Stimulated activated CD4-positive, alpha-beta T cell treated with anti-CD3 and anti-CD28 coated beads, Interleukin-15, amount 100 ng/mL, for 1 hour (primary cell): ENCODE measurements at places on chromosomes 7 and 10.

GRCh38 chr10:36202881-36203280 lies 560.8 kb upstream of the FZD8 start:
- DNase-seq = no peak

GRCh38 chr7:90592033-90592432 lies 4.1 kb upstream of the CDK14 start:
- DNase-seq = no peak

- no peak for DNase-seq
These were observed 52.2 kb upstream of the SEC61G start for GRCh38 chr7:54811041-54811845.

GRCh38 chr7:81004098-81004497 lies 85.2 kb upstream of the SEMA3C start:
- DNase-seq = no peak

DNA sequence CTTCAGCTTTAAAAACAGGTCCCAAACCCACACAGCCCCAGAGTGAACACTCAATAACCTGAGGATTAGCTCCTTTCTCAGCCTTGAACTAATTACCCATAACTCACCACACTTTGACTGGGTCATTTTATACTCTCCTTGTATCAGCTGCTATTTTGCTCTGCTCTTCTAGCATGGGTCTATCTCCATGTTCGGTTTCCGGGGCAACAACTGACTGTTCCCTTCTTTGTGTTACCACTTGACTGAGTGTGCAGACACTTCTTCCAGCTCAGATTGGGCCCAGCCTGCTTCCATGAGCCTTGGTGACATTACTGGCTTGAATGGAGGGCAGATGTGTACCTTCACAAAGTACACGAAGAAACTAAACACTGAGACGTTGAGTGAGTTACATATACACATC lies 31.5 kb upstream of the PRPS1L1 start:
- DNase-seq = no peak

DNA sequence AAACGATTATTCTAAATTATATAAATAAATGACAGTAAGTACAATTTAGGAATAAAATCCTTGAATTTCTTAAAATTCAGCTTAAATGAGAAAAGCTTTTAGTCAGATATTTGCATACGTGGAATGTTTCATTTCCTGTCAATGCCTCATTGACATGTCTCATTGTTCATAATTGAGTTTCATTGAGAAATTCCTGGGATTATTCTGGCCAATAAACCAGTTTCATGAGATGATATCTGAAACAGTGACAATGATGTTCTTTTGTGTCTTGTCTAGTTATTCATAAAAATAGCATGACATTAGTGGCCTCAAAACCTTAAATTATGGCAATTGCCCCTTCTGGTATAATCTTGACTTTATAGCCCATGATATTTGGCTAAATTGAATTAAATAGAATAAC lies 95.8 kb downstream of the DKK1 start:
- DNase-seq = no peak

GRCh38 chr7:5709347-5709950 lies 72.0 kb downstream of the RNF216 start:
- DNase-seq = no peak
